Stimulated activated CD4-positive, alpha-beta T cell treated with anti-CD3 and anti-CD28 coated beads, Interleukin-4, amount 100 ng/mL, for 24 hours (primary cell): ENCODE measurements at places on chromosomes 16 and 17.

DNA sequence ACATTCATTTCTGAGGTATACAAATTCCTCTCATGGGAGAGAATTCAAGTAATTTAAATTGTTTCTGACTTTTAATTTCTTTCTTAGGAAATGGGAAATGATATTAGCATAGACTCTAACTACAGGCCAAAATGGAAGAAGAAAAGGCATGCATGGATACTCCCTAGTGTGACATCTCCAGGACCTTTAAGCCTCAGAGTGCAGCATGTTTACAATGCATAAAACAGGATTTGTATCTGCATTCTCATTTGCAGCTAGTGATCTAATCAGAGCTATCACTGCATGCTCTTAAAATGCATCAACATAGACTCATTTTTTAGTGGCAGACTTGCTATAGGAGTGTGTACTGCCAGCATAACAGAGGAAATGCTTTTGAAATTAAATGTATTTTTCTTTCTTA is 224.6 kb upstream of the GOT2 start:
- DNase-seq, result no peak

DNA sequence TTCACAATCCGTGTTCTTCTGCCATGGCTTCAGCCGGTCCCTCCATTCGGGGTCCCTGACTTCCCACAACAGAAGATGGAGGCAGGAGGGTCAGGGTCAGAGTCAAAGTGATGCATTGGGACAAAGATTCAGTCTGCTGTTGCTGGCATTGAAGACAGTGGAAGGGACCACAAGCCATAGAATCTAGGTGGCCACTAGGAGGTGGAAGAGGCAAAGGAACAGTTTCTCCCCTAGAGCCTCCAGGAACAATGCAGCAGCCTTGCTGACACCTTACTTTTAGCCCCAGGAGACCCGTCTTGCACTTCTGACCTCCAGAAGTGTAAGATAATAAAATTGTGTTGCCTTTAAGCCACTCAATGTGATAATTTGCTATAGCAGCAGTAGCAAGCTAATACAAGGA is 55.9 kb downstream of the MFSD11 start:
- DNase-seq, result peak; percentile 6

DNA sequence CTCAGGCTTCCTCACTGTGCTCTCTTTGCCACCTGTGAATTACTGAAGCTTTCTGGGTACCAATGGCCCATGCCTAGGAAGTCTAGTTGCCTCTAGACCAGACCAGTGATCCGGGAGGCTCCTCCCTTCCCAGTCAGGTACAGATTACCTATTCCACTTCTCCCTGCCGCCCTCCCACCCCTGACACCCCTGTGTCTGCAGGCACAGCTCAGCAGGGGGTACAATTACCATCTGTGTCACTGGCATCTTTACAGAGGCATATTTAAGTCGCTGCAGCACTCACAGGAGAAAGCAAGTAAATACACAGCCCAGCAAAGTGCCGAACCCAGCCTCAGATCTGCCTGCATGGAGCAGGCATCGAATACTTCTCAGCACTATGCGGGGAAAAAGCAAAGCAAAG is 5.3 kb upstream of the WSCD1 start:
- no peak for DNase-seq

DNA sequence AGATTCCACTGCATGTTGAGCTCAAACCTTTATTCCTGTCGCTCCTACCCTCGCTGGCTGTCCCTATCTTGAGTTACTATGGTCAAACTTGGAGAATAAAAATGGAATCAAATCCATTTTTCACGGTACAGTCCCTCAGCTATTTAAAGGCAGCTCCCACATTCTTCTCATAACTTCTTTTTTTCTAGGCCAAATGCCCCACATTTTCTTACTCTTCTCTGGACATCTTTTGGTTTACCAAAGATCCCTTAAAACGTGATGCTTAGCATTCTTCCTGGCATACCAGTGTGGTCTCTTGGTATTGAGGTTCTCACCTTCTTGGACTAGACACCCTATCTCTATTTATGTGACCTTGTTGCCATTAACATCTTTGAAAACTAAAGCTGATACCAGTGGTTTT is 48.3 kb upstream of the MAF start:
- no peak for DNase-seq

- no peak for DNase-seq
These were observed 58.8 kb downstream of the AP2B1 start for GRCh38 chr17:35645923-35646322.

GRCh38 chr17:73489991-73490390 is 154.3 kb downstream of the SDK2 start:
- no peak for DNase-seq
